WERI-Rb-1 (cell line): ENCODE measurements at places on chromosomes 2 and 18.

DNA sequence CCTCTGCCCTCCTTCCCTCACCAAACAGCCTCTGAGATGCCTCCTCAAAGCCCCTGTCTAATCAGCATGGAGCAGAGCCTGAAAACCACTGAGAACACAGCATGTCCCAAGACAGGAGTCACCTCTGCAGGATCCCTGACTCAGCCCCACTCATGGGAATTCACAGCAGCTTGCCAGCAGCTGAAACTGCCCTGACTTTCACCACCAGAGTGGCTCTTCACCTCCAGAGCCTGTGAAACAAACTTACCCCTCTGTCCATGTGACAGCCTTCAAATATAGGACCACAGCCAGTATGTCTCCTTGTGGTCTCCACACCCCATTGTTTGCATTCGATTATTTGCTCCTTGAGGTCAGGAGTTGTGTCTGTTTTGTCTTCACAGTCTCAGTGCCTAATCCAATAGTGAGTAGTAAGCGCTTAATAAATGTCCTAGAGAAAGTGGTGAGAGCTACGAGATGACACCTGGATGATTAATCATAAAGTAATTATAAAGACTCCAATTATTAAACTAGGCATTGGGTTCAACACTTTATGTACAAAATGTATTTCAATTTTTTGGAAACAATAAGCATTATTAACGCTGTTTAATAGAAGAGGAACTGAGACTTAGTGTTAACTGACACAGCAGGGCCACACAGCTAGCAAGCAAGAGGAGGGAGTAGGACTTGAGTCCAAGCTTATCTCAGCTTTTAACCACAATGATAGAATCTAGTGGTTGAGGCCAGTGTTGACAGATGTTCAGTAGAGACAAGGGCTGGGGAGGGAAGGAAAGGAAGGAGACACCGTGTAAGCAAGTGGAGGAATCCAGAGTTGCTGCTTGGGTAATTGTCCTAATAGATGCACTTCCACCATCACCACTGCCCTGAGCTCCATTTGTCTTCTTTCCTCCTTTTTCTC is 358.7 kb upstream of the TNP1 start:
- DNase-seq, result no peak

GRCh38 chr2:222315443-222316121 is 16.8 kb upstream of the PAX3 start:
- DNase-seq, result no peak

GRCh38 chr2:183081911-183082310 is 3.4 kb downstream of the DUSP19 start:
- no peak for DNase-seq

DNA sequence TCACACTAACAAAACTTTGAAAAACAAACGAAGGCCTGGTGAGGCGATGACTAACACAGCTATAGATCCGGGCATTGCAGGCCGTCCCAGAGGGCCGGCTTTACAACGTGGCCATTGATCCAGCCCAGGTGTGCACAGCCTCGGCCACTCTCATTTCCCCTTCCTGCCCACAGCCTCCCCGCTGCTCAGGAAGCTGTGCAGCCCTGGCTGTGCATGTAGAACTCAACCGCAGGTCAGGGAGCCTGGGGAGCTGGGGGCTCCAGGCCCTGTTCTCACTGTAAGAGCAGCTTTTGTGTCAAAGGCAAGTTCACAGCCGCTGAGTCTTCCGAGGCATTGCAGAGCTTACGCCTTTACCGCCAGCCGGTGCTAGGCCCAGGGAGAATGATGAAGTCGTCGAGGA is 87.2 kb downstream of the LONRF2 start:
- DNase-seq, result no peak

DNA sequence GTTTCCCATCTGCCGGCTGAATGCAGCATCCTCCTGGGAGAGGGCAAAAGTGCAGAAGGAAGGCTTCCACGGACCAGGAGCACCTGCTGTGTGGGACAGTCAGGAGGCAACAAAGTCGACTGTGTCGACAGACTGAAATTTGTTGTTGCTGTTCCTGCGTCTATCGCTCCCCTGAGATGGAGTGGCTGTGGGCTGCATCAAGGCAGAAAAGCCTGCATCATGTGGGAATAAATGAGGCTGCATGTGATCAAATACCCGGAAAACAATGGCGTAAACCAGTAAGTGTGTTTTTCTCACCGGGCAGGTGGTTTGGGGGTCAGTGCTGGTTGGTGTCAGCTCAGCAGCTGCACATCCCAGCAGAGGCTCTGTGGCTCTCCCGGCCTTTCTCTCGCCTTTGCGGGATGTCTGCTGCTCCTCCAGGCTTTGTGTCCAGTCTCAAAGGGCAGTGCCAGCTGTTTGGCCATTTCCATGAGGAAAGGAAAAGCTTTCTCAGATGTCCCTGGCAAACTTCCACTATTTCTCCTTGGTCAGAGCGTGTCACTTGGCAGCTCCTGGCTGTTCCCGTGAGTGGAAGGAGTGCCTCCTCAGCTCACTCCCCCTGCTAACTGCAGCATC is 262.4 kb downstream of the NDUFA10 start:
- DNase-seq, result no peak

GRCh38 chr18:46718501-46719341 is 38.1 kb downstream of the ST8SIA5 start:
- DNase-seq, result no peak

DNA sequence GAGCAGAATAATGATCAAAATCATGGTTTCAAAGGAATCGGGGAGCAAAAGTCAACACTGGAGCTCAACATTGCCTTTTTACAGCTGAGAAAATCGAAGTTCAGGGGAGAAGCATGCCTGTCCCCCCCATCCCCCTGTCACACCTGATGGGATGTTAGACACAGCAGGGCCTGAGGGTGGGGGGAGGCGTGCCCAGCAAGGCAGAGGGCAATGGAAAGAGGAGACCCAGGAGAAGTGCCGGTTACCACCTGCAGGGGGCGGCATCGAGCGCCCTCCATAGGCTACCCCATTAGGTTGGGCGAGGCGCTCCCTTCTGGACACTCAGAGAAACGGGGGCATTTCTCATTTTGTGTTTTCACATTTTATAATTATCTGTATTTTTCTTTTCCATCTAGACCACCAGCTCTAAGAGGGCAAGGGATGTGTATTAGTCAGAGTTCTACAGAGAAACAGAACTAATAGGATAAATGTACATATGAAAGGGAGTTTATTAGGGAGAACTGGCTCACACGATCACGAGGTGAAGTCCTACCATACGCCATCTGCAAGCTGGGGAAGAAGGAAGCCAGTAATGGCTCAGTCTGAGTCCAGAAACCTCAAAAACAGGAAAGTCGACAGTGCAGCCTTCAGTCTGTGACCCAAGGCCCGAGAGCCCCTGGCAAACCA is 271.3 kb downstream of the LRATD1 start:
- peak; percentile 91 for DNase-seq

GRCh38 chr18:75209129-75209950 is at the start of gene PTGR3:
Gene PTGR3 (minus strand): TSS chr18:75209139. CDS start chr18:75209058, 81 bp downstream.
- peak; percentile 97 for DNase-seq

- DNase-seq, result peak; percentile 75
Measured at GRCh38 chr2:21326152-21326551, 202.4 kb downstream of the TDRD15 start.

DNA sequence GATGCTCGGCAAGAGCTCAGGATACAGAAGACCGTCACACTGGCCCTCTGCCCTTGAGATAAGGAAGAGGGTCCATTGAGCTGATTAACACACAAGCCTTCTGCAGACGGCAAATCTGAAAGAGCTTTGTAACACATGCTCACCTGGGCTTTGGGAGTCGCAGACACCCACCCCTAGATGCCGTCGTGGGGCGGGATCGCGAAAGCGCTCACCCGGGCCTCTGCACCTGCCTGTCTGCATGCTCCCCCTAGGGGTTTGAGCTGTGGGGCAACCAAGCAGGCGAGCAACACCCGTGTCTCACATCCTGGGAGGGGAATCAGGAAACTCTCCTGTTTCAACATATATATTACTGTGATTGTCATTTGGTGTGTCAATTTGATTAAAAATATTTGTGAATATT is 99.8 kb upstream of the KCNH7 start:
- DNase-seq, result no peak

- DNase-seq, result no peak
Measured at GRCh38 chr2:232447638-232448303, 8.2 kb upstream of the ALPI start.

- no peak for DNase-seq
Measured at GRCh38 chr2:45849491-45850283, 198.2 kb downstream of the PRKCE start.

DNA sequence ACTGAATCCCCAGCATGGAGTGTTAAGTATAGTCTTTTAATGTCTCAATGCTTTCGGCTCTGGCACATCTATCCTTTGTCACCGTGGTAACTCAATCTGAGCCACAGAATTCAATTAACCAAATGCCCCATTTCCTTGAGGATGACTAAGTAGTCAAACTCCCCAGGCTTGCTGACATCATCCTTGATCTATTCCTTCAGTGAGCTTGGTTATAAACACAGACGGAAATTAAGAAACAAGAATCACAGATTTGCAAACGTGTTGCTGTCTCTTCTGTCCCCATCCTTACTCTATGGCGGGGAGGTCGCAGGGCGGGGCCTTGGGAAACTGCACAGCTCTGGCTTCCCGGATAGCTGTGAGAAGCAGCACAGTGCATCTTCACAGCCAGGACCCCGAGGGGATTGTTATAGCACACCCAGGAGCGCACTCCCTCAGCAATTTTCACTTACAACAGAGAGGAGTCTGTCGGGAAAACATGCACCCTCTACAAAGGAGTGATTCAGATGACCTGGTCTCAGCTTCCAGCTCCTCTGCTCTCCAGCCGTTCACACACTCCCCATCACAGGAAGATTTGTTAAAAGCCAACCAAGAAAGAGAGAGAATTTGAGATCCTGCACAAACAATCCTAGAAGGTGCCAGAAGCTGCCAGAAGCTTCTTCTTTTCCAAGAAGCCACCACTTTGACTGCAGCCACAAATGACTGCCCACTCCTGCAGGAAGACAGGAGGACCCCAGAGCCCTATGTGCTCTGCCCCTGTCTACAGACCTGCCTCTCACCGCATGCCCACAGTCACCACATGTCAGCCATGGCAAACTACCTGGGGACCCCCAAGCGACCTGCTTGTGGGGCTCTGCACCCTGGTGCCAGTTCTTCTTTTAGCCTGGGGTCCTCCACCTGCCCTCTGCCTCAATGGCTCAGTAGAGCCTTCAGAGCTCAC is 44.9 kb upstream of the YWHAQ start:
- no peak for DNase-seq

DNA sequence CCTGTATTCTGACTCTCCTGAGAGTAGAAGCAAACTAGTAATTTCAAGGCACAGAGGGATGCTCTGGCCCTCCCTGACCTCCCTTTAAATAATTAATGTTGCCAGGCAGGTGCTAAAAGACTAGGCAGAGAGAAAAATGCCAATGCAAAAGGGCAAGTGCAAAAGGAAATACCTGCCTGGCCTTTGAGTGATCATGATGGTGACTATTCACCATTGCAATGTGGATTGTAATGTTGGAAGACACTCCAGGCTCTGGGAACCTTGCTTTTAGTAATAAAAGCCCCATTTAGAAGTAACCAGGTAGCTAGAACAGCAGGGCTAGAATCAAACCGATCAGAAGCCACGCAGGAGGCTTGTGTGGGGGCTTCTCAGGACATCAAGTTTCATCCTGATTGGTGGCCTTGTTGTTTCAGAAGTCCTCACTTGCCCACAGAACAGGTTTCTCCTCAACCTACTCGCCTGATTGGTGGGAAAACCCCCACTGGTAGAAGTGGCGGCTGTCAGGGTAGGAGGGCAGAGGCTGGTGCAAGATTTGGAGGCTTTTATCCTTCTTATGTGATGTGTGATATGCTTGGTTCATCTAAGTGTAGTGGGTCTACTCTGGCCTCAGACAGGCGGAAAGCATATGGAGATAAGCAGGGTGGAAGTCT is 16.0 kb upstream of the CHRNA1 start:
- no peak for DNase-seq

DNA sequence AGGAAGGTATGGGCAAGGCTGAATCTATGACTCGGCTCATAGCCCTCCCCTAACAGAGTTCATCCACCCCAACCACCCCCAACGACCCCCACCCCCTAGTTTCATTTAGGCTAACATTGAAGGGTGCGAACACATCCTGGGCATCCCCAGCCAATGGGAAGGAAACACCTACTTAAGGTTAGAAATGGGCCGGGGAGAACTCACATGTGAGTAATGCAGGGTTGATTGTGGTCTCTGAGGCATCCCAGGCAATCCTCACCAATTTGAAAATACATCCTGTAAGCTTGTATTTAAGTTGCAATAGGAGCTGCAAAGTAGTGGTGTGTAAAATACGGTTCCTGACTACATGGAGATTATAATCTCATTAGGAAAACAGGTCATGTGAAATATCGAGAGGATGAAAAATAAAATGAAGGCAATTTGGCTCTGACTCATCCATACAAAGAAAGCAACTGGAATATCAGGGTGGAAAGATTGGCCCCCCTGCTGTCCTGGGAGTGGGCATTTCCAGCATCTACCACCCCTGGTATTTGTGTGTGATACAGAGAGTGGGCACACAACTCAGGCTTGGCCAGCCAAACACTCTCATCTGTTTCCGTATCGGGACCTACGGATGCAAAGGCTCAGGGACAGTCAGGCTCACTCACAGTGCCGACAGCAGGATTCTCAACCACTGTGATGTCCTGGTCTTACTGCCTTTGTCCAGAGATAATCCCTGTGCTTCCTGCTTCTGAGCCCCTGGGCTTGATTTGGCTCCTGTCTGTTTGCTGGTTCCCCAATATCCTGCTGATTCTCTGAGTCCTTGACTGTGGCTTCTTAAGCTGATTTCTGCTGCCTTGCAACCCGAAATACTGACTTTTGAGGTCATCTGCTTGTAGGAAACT is 90.0 kb upstream of the NCKAP5 start:
- DNase-seq, result peak; percentile 73

DNA sequence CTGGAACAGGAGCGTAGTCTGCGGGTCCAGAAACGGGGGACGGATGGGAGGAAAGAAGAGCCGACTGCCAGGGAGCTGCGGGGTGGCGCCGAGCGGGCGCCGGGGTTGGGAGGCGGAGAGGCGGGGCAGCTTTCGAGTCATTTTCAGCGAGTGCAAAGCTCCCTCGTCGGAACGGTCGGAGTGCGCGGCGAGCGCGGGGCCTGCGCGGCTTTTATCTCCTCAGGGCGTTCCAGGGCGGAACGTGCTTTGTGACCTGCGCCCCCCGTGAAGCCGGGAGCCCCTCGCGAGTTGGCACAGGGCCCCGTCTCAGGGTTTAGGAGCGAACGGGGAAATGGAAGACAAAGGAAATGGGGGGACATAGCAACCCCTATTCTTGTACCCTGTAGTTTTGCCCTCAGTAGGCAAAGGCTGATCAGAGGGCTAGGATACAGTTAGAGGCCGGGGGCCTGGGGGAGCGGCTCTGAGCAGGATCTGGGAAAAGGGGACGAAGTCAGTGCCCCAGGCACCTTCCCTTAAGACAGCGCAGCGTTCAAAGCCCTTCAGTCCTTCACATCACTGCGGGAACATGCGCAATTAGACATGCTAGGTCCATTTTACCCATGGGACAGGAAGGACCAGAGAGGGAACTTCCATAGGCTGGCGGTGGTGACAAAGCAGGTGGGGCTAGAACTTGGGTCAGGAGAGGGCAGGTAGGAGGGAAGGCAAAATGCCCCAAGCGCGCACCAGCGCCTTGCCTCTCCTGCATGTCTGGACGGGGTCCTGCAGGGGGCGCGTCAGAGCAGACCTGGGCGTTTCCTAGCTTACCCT is 60.1 kb upstream of the IL1RL1 start:
- no peak for DNase-seq

GRCh38 chr2:197208024-197208423 is 102.6 kb downstream of the ANKRD44 start:
- no peak for DNase-seq

GRCh38 chr18:40048253-40048652 is 1906.8 kb upstream of the PIK3C3 start:
- DNase-seq, result no peak
